Activated CD4-positive, alpha-beta T cell treated with anti-CD3 and anti-CD28 coated beads, Interleukin-2, amount 10 ng/mL, durations not matched to agents 24 days and 14 days (primary cell): ENCODE measurements at places on chromosomes 1 and 21. TPM values are rescaled to one million over a fixed set of nuclear protein-coding genes. Genes with fewer than 3 reads are reported as not detected.

The EXO1 gene
- 60.9 and 63.5 TPM in 2 replicates for total RNA-seq

The GNL2 gene
- total RNA-seq = 109 and 110 TPM in 2 replicates

The MIXL1 gene
- not detected in 2 replicates for total RNA-seq

The SLC30A2 gene
- not detected in 2 replicates for total RNA-seq

The SYT14 gene
- not detected in 2 replicates for total RNA-seq

The RCSD1 gene
- 74.7 and 81.0 TPM in 2 replicates for total RNA-seq

DNA sequence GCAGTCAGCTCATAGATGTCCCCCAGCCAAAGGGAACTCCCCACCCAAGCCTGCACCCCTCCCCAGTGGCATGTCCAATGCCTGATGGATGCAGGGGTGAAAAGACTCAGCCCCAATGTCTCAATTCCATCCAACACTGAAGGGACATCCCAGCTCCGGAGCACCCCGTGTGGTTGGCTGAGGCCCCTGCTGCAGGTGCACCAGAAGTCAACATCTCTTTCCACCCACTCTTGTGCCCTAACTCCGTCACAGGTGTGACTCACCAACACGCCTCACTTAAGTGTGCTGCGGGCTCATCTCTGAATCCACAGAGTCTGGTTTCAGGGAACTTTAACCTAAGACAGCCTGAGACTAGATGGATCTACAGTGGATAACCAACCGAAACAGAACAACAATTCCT, 40.9 kb upstream of the ZBTB18 start:
- DNase-seq = no peak

GRCh38 chr21:29808153-29808552, 131.6 kb downstream of the GRIK1 start:
- no peak for DNase-seq

DNA sequence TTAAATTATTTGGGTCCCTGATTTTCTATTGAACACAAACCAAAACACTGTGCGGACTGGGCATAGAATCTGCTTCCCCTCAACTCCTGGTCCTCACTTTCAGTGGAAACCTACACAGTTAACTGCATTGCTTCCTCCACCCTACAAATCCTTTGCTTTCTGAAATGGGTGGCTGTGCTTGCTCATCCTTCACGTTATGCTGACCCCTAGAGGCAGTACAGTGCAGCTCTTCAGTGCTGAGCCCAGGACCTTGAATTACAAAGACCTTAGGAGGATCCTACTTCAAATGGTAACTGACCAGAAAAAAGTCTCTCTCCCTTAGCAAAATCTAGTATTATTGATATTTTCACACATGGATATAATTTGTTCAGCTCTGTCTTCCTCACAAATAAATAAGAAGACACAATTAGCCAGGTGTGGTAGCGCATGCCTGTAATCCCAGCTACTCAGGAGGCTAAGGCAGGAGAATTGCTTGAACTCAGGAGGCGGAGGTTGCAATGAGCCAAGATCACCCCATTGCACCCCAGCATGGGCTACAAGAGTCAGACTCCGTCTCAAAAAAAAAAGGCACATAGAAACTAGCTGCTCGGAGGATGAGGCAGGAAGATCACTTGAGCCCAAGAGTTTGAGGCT, 63.4 kb upstream of the L1TD1 start:
- DNase-seq = peak; percentile 79

- DNase-seq = no peak
Observed at GRCh38 chr21:34724131-34724856, 55.5 kb downstream of the CLIC6 start.

DNA sequence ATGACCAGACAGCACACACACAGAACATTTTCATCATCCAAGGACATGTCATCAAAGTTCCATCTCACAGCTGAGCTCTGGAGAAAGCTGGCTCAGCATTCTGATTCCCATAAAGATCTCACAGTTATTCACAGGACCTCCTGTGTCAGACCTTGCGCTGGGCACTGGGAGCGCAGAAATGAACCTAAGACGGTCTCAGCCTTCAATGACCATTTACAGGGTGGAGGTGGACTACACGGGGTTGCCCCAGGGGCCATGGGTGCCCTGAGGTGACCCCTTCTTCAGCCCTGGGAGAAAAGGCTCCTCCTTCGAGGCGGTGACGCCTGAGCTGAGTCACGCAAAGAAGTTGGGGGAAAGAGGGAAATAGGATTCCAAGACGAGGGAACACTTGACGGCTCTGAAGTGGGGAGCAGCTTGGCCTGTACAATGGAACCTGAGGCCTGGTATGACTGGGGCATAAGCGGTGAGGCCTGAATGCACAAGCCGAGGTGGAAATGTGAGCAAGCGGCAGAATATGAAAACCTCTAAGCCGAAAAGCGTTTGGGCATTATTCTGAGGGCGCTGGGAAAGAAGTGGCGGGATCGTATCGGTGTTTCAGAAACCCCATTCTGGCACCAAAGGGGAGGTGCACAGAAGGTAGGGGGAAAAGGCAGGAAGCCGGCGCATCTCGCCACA, 797 bp downstream of the CC2D1B start:
- DNase-seq = no peak

GRCh38 chr1:17141441-17142197, 22.4 kb upstream of the PADI2 start:
- no peak for DNase-seq

DNA sequence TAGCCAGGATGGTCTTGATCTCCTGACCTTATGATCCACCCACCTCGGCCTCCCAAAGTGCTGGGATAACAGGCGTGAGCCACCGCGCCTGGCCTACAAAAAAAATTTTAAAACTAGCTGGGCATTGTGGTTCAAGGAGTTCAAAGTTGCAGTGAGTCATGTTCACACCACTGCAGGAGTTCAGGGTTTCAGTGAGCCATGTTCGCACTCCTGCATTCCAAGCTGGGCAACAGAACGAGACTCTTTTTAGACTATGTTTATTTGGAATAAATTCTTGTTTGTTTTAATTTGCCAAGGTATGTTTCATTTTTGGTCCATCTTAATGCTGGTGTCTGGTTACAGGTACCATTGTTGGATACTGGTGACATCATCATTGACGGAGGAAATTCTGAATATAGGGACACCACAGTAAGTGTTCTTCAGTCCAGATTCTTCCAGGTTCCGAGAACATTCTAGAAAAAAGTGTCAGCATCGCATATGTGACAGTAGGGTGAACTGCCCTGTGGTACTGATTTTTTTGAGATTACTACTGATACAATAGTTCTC, 3.9 kb downstream of the PGD start:
- no peak for DNase-seq

- DNase-seq = no peak
Observed at GRCh38 chr1:74824497-74825107, 91.7 kb downstream of the TYW3 start.
